ENCODE measurements at places on chromosomes 1 and 21.

DNA sequence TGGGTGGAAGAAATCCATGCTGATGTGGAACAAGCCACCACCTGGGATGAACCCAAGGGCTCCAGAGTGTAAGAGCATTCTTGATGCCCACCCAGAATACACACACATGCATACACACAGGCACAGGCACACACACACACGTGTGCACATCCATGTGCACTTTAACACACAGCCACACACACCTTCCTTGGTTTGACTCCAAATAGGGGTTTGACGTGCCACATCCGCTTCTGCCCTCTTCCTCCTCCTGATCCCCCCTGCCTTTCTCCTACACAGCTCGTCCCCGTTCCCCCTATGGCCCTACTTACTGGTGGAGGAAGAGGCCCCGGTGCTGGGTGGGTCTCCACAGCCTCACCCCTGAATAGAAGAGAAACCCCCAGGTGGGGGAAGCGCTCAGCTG, 16.0 kb downstream of the SPATA21 start:
- DNase-seq: no peak

DNA sequence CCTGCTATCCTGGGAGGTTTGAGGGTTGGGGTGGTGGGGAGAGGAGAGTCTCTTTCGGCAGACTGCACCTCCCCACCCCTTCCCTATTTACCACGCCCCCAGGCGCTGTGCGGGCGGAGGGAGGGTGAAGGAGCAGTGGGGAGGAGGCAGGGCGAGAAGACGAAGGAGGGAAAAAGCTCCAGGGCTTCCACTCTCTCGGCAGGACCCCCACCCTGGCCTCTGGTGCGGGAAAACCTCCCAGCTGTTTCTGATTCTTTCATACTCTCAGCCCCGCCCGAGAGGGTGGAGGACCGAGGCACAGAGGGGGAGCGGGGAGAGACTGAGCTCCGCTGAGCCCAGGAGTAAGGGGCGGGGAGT, 866 bp upstream of the WNT2B start:
- DNase-seq: no peak

DNA sequence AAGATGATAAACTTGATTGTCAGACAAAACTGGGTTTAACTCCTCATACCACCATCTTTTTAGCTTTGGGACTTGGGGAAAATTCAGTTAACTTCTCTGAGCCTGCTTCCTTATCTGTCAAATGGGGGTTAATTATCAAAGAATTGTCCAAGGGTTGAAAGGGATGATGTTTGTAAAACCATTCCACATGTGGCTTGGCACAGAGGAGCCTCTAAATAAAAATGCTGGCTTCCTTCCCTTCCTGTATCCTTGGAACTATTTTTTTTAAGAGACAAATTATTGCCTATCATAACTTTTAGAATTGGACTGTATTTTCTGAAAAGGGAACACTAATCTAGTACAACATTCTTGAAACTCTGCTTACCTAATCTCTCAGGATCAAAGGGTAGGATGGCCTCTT, 143.4 kb upstream of the USP24 start:
- no peak for DNase-seq

DNA sequence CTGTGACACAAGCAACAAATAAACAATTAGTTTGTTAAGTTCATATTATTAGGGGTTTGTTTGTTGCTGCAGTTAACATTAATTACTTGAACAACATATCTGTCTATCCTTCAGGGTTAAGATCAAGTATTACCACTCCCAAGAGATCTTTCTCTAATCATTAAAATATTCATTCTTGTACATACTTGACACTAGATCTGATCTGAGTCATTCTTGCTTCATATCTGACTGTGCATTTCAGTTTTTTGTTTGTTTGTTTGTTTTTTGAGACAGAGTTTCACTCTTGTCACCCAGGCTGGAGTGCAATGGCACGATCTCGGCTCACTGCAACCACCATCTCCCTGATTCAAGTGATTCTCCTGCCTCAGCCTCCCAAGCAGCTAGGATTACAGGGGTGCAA, 613.3 kb upstream of the PLXNA2 start:
- no peak for DNase-seq

DNA sequence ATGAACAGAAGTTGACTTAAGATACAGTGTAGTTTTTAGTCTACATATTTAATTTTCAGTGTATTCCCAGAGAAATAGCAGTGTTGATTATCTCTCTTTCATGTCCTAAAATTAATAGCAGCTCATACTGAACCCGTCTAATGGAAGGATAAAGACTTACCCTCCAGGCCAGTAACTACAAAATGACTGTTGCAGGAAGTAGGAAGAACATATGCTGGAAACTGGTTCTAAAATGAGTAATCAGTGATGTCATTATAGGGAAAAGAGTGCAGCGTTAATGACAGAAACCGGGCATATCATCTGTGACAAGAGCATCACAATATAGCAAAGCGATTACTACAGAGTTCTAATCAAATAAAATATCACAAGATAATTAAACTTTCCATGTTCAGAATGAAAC, 385.5 kb downstream of the SMYD3 start:
- DNase-seq: no peak

- no peak for DNase-seq
Measured at GRCh38 chr1:16147156-16147926, 8.5 kb downstream of the EPHA2 start.

- DNase-seq: no peak
Measured at GRCh38 chr21:34345892-34346291, 17.9 kb upstream of the KCNE2 start.

DNA sequence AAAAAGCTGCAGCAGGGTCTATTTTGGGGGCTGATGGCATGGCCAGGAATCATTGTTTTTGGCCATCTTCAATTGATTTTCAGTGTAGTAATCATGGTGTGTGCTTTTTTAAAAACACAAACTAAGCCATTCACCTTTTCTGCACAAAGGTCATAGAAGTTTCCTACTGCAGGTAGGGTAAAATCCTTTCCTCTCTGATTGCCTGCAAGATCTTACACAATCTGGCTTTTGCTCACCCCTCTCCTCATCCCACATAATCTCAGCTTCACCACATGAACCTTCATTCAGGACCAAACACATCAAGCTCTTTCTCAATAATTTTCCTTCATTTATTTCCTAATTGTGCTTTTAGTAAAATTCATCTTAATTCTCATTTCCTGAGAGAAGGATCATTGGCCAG, 38.3 kb upstream of the GBP5 start:
- DNase-seq: no peak

GRCh38 chr21:45001134-45002095, 61.6 kb downstream of the SLX9 start:
- no peak for DNase-seq

DNA sequence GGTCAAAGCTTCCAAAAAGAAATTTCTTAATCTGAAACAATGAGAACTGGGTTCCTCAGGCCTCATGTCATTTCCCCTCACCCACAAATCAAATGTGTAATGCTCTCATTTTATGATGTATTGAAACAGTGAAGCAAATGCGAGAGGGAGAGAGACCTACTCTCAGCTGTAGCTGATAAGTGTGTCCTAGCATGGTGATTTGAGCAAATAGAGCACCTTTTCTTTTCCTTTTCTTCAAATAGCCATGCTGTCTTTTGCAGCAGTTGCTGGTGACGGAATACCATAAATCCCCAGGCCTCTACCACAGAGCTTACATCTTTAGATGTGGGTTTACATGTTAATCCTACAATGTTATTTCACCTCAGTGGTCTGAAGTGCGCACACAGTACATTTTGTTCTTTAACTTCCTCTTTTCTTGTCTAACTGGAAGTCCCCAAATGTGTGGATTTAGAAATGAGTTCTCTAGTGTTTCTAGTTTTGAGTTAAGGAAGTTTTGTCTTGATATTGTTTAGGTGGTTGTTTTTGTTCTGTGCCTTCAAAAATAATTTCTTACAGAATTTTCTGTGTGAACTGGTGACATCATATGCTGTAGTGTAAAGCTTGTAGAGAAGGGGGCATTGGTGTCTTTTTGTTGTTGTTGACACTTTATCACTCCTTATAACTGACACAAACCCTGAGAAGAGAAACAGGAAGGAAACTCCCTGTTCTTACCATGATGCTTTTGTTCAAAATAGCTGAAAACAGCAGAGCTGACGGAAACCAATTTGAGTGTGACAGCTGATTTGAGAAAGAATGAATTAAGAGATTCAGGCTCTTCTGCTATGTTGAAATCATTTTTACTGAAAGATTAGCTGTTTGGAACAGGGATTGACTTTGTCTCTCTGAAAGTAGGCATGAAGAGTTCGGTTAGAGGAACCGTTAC, 12.2 kb downstream of the SMAP2 start:
- no peak for DNase-seq

DNA sequence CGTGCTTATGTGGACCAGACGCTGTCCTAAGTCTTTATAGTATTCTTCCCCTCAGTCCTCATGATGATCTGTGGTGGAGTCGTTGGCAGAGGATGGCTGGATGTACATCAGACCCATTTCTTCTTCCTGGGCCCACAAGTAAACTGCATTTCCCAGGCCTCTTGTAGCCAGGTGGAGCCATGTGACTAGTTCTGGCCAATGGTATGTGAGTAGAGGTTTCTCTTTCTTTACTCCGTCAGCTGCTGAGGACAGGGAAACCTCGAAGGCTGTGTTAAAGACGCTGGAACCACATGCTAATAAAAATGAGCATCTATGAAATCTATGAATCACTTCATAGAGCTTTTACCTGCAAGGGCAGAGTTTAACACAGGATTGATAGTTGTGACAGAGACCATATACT, 18.7 kb upstream of the ZNF362 start:
- DNase-seq: no peak

- no peak for DNase-seq
Measured at GRCh38 chr21:38742580-38743260, 63.0 kb upstream of the ETS2 start.

GRCh38 chr1:246878551-246878950, 53.2 kb downstream of the AHCTF1 start:
- no peak for DNase-seq

GRCh38 chr1:31300193-31300592, 3.4 kb downstream of the ZCCHC17 start:
- no peak for DNase-seq

- no peak for DNase-seq
Measured at GRCh38 chr1:238738892-238739291, 647.5 kb upstream of the CHRM3 start.

DNA sequence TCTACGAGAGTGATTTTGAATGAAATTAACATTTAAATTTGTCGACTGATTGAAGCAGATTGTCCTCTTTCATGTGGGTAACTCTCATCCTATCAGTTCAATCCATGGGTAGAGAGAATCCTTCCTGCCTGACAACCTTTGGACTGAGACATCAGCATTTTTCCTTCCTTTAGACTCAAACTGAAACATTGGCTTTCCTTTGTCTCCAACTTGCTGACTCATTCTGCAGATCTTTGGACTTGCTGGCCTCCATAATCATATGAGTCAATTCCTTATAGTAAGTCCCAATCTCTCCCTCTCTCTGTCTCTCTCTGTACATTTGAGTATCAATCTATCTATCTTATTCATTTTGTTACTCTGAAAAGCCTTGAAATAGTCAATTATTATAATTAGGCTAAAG, 416.7 kb downstream of the LRRIQ3 start:
- DNase-seq: peak; percentile 10

DNA sequence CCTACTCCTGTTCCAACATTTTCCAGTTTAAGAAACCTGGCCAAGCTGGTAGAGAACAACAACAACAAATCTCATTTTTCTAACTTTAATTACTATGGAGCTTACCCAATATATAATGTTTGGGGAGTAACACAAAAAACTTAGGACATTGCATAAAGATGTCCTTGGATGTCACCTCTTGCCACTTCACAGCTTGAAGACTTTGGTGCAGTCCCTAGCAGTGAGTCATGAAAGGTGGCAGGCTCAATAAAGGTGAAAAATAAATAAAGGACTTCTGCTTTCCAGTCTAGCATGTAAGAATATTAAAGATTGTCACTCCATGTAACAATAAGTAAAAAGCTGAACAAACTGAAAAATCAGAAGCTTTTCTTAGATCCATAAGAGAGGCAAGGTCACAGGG, 17.6 kb upstream of the SELP start:
- no peak for DNase-seq

GRCh38 chr21:25756190-25756932, 21.6 kb downstream of the GABPA start:
- DNase-seq: no peak

GRCh38 chr1:19169642-19170041, 40.4 kb downstream of the UBR4 start:
- no peak for DNase-seq

- no peak for DNase-seq
Measured at GRCh38 chr21:46489800-46490199, 31.1 kb downstream of the DIP2A start.

- no peak for DNase-seq
Measured at GRCh38 chr1:221429264-221429663, 312.6 kb downstream of the DUSP10 start.

GRCh38 chr1:74468982-74469603, 43.3 kb downstream of the LRRC53 start:
- peak; percentile 49 for DNase-seq

DNA sequence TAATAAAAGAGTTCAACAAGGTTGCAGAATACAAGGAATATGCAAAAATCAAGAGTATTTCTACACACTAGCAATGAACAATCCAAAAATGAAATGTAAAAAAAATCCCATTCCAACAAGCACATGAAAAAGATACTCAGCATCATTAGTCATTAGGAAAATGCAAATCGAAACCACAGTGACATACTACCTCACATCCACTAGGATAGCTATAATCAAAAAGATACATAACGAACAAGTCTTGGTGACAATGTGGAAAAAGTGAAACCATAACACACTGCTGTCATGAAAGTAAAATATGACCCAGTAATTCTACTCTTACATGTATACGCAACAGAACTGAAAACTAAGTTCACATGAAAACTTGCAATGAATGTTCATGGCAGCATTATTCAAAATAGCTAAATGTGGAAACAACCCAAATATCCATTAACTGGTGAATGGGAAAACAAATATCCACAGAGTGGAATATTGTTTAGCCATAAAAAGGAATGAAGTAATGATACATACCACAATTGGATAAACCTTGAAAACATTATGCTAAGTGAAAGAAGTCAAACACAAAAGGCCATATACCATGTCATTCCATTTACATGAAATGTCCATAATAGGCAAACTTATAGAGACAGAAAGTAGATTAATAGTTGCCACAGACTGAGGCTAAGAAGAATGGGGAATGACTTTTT, 34.3 kb downstream of the PIK3R3 start:
- no peak for DNase-seq

DNA sequence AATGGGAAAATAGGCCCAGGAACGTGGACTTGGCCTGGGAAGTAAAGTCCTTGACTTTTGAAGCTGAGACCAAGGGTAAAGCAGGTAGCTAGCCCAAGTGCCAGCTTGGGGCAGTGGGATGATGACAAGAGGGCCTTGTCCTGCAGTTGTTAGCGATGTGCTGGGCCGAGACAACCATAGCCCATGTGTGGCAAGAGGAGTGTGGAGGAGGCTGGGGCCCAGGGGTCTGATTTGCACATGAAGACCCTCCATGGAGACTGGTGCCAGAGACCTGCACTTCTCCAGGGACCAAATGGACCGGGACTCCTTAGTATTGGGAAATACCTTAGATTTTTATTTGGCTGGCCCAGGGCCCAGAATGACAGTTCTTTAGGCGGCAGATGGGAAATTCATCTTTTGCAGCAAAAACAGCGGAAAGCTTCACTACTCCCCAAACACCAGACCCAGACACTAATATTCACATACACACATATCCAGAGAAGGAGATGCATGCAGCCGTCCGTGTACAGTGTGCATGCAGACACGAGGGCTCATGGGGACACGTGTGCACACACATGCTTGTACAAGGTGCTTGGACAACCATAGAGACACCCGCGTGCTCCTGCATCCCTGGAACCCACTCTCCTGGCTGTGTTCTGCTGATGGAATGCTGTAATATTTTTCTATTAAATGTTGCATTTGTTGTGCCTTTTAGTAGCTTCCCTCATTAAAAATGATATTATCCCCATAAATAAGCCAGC, 78.1 kb upstream of the CSF3R start:
- no peak for DNase-seq

- no peak for DNase-seq
Measured at GRCh38 chr1:231194843-231195516, 33.1 kb downstream of the TRIM67 start.

Measured in COLO829 (cell line).